ENCODE measurements at places on chromosomes 1 and 21.

DNA sequence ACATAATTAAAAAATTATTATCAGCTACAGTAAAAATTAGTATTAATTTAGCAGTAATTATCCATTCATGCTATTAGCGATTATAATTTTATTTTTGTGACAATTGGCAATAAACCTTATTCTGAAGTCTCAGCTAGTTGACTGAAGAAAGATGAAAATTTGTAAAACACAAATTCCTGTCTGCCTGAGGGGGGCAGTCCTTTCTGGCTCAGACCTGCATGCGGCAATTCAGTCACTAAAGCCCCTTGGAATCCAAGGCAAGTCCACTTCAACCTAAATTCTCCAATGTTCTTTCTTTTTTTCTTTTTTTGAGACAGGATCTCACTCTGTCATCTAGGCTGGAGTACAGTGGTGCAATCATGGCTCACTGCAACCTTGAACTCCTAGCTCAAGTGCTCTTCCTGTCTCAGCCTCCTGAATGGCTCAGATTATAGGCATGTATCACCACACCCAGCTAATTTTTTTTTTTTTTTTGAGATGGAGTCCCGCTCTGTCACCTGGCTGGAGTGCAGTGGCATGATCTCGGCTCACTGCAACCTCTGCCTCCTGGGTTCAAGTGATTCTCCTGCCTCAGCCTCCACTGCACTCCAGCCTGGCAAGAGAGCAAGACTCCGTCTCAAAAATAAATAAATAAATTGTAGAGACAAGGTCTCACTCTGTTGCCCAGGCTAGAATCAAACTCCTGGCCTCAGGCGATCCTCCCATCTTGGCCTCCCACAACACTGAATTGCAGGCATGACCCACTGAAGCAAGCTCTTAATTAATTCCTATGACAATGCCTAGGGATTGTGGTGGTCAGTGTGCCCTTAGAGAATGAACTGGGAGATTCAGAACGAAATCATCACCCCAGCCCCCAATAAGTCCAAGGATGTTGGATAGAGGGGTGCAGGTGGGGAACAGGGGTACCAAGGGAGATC lies 24.2 kb upstream of the ITPKB start:
- no peak for DNase-seq

DNA sequence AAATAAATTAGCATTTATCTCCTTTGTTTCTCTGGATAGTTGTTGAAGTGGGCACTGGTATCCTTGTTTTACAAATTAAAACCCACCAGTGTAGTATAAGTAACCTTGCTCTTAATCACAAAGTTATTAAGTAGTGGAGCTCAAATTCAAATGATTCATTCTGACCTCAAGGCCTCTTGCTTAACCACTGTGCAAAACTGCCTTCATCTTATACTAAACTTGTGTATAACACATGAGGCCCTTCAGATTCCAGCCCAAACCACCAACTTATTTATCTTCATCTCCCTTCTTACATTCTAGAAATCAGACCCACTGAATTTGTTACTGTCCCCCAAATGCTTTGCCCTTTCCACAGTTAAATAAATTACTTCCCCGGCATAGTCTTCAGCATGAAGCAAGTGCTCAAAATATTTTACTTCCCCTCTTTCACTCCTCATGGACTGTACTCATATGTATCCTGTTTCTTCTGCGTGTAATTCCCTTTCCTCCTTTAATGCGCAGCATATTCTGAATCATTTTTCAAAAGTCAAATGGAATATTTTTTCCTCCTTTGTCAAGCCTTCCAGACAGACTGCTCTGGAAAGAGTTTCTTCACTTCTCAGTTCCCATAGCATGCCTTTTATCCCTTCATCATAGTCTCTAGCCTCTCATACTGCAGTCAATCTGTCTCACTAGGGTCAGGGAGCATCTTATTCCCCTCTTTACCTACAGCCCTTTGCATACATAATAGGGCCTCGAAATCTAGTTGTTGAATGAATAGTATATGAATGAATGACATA lies 19.0 kb upstream of the DNASE2B start:
- DNase-seq = no peak

DNA sequence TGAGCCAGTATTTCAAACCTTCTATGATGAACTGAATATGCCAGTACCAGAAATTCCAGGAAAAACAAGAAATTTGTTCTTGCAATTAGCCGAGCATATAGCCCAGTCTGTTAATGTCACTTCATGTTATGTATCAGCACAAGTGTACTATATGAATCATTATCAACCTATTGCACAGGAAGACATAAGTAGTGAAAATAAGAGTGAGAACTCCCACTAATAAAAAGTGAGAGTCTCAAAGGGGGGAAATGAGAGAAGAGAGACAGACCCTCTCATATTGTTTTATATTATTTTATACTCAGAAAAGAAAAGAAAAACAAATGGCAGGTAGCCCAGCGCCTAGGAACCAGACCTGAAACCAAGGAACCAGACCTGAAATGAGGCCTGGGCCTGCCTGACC lies 16.2 kb downstream of the JMJD4 start:
- no peak for DNase-seq

DNA sequence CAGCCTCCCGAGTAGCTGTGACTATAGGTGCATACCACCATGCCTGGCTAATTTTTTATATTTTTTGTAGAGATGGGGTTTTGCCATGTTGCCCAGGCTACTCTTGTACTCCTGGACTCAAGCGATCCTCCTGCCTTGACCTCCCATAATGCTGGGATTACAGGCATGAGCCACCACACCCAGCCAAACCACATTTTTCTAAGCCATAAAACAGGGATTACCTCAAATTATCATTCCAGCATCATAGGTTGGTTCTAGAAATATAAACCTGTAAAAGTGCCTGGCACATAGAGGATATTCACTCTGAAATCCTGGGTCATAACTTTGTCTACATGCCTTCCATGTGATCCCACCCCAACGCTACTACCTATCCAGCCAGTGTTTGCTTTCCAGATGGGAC lies 59.4 kb upstream of the JAK1 start:
- DNase-seq = no peak

DNA sequence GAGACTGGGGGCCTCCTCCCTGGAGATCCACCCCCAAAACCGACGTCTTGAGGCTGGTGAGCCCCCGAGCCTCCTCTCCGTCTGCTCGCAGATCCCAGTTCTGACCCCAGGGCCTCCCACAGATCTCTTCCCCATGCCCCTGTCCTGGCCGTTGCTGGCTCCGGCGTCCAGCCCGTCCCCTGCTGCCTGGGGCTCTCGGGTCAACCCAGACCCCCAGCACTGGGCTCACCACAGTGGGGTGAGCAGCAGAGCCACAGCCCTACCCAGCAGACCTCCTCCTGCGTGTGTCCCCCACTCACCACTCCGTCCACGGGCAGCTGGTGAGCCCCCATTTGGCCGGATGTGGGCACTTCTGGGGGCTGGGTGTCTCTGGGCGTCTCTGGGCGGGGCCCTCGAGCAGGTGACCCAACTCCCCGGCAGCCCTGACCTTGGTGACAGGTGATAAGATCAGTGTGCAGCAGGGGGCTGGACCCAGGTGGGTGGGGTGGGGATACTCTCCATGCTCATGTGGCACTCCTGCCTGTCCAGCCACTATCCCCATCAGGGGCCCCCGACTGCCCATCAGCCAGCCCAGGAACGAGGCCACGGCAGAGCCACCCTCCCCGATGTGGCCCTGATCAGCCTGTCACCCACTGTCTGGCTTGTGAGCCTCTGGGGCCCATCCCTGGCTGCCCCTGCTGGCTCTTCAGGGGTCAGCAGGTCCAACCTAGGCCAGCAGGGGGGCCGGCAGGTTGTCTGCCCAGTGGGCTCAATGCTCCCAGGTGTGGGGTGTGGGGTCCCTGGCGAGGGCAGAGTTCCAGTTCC lies 709 bp downstream of the TNFRSF14 start:
- peak; percentile 29 for DNase-seq

- DNase-seq = no peak
Observed at GRCh38 chr1:241532162-241532531, at the start of gene KMO. Gene KMO (plus strand): TSS chr1:241532378. CDS start chr1:241532445, 67 bp downstream.

GRCh38 chr1:15056515-15057285 lies 96.8 kb upstream of the TMEM51 start:
- no peak for DNase-seq

DNA sequence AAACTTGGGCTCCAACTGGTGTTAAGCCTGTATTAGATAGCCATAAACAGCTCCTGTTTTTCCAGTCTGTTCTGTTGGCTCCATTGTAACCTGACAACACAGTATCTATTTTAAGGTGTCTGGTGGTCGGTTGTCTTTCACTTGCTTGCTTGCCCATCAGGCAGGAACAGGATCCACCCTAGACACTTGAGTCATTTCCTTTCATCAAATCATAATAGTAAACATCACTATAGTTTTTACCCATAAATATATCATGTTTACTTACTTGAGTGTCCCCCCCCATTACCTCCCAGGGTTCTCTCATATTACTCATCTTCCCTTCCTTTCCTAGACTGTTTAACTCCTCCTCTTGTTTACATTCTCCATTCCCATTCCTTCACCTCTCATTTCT lies 2.9 kb downstream of the DDI2 start:
- no peak for DNase-seq

GRCh38 chr1:185840880-185841279 lies 106.7 kb downstream of the HMCN1 start:
- DNase-seq = no peak

- DNase-seq = no peak
Observed at GRCh38 chr1:53826367-53826766, 11.7 kb downstream of the NDC1 start.
